ENCODE measurements at places on chromosomes 2 and 18.

DNA sequence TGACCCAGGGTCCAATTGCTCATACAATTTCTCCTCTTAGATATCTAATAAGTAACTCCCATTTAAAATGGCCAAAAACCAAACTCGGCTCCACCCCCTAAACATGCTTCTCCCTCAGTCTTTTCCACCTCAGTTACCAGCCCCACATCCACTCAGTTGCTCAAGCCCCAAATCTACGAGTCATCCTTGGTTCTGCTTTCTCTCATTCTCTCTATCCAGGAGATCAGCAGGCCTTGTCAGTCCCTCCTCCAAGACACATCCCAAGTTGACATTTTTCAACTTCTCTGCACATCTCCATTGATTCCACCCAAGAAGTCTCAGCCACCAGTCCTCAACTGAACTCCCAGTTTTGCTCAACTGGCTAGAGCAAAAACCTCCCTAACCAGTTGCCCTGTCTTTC, 40.5 kb upstream of the RTN4 start:
- DNase-seq = peak; percentile 75

GRCh38 chr2:74146929-74147726, 584 bp downstream of the BOLA3 start:
- DNase-seq = peak; percentile 31

- no peak for DNase-seq
Measured at GRCh38 chr2:14616342-14616741, 16.2 kb upstream of the LRATD1 start.

GRCh38 chr2:134080386-134081089, 173.3 kb upstream of the MGAT5 start:
- no peak for DNase-seq

DNA sequence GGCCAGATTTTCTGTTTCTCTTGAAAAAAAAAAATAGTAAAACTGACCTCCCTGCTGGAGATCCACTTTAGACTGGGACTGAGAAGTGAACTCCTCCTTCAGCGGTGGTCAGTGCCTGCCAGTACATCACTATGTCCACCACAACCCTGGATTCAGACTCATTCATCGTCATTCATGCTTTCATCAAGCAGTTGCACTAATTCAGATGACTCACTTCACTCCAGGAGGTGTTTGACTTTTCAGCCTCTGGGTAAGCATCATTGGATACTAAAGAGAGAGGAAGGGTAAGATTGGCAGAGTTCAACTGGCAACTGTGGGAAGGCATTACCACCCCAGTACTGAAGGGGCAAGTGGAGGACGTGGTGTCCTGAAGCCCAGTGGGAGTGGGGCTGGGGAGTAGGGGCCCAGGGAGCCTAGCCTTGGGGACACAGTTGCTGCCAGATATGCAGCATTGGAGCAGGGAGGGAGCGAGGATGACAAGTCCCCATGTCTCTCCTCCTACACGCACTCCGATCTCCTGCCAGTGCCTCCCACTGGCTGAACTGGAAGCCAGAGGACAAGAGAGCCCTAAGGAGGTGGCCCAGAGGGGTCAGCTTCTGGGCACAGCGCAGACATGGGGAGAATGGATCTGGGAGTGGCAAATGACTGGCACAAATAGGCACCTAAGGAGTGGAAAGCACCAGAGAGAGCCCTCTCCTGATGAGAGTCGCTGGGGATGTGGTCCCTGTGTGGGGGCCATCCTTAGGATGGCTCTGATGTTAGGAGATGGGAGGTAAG, 111.1 kb downstream of the TGFA start:
- DNase-seq = no peak

- peak; percentile 93 for DNase-seq
Measured at GRCh38 chr2:85259101-85259590, 68.6 kb downstream of the TGOLN2 start.

Data from fibroblast of the aortic adventitia (primary cell).